Activated CD8-positive, alpha-beta T cell treated with anti-CD3 and anti-CD28 coated beads for 36 hours (primary cell): ENCODE measurements at places on chromosomes 6 and 20. TPM values are rescaled to one million over a fixed set of nuclear protein-coding genes. Genes with fewer than 3 reads are reported as not detected.

The RGL2 gene
- 24.3 TPM for total RNA-seq

The PSORS1C1 gene
- not detected for total RNA-seq

- DNase-seq, result peak; percentile 50
Measured at GRCh38 chr20:44019638-44020335, 105.1 kb downstream of the TOX2 start.

The BEND3 gene
- total RNA-seq, result 6.3 TPM

DNA sequence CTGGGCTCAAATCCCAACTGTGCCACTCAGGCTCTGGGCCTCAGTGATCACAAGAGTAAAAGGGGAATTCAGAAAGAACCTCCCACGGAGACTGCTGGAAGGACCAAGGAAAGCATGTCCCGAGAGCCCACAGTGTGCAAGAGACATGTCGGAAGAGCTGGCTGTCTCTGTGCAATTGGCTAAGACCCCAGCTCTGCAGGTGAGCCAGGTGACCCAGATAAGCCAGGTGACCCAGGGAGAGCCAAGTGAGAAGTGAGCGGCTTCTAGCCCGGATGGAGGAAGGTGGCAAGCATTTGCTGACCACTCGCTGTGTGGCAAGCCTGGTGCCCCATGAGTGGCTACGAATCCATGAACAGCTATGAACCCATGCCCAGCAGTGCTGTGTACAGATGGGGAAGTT is 59.1 kb downstream of the RIPOR3 start:
- DNase-seq, result no peak

The EBF4 gene
- 1.2 TPM for total RNA-seq

DNA sequence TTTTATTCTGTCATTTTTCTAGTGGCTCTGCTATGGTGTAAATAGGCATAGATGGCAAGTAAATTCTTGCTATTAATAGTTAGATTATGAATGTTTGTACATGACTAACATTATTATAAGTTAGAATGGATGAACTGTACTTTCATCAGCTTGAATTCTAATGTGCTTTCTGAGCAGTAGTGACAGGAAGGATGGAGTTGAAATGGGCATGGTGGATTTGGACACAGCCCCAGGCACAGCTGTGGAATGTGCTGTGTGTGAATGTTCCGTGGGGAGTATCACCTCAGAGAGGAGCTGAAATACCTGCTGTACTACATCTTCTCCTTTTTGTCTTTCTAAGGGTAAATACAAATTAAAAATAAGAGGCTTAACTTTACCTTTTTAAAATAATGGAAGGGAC is 66.8 kb downstream of the FBXO5 start:
- DNase-seq, result no peak

DNA sequence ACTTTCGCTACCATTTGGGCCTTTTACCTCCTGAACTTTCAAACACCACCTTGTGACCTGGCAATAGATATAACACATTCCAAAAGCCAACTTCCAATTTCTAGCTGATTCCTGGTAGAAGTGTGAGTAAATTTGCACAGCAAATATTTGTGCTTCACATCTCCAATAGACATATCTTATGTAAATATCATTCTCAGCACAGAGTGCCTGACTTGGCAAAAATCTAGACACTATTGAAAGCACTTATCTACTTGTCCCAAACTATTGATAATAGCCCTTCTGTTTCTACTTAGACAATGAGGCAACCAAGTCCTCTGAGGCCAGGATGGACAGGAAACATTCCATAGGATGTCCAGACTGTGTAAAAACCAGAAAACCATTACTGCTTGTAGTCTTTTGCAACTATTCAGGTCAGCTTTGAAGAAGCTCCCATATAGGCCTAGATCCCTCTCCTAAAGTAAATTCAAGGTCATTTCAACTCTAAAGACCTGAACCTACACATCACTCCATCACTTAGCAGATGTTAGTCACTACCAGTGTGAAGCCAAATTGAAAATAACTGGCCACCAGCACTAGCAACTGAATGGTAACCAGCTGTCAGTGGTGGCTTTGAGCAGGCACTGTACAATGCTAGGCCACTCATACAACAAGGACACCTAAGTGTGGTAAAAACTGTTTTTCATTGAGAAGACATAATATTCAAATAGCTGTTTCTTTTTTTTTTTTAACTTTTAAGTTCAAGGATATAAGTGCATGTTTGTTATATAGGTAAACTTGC is 95.3 kb upstream of the RSPO3 start:
- DNase-seq, result no peak

DNA sequence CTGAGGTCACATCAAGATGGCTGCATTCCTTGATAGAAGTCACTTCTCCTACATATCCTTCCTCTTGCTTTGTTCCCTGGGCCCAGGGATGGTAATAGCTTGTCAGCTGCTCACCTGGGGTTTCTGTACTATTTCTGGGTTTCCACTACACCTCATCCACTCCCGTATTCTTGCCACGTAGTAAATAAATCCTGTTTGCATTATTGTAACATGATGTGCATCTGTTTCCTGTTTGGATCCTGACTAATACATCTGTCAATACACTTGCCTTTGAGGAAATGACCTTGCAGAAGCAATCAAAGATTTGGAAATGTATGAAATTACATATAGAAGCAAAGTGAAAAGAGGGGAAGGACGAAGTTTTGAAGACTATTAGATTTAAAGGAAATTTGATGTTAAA is 619.0 kb downstream of the PHF3 start:
- no peak for DNase-seq

- DNase-seq, result no peak
Measured at GRCh38 chr20:14336686-14337085, 726 bp downstream of the FLRT3 start.

- no peak for DNase-seq
Measured at GRCh38 chr6:107611094-107611810, 121.3 kb downstream of the SOBP start.

- DNase-seq, result no peak
Measured at GRCh38 chr6:138956244-138956924, 31.7 kb downstream of the REPS1 start.

GRCh38 chr20:53942472-53942816 is 128.0 kb downstream of the BCAS1 start:
- DNase-seq, result no peak
